Activated T-helper 1 cell treated with Interleukin-2 at 50 U/mL for 16 hours (primary cell): ENCODE measurements at places on chromosomes 13 and 19.

- no peak for DNase-seq
These were observed 376.0 kb downstream of the DACH1 start for GRCh38 chr13:71491010-71491409.

DNA sequence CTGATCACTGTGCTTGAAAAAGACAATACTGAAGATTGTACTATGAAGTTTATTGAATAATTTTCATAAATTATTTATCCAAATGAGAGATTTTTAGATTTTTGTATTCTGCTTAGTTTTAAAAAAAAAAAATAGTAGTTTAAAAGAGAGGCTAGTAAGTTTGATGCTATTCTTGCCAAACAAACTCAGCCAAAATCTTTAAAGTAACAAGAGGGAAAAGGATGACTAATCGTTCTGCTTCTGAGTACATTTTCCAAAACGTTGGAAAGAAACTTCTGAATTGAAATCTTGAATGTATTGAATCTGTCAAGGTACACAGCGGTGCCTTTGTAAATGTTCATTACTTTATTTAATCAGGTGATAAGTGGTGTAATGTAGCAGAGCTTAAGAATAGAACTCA lies 34.4 kb downstream of the NUP58 start:
- no peak for DNase-seq

- DNase-seq: no peak
These were observed 634.5 kb downstream of the LIG4 start for GRCh38 chr13:107580741-107581412.

GRCh38 chr19:47371261-47371660 lies 22.1 kb downstream of the DHX34 start:
- no peak for DNase-seq

- no peak for DNase-seq
These were observed 1718.7 kb downstream of the EFNB2 start for GRCh38 chr13:104816726-104817125.
